Fibroblast of skin of left quadriceps (primary cell): ENCODE measurements at places on chromosomes 16 and 17.

DNA sequence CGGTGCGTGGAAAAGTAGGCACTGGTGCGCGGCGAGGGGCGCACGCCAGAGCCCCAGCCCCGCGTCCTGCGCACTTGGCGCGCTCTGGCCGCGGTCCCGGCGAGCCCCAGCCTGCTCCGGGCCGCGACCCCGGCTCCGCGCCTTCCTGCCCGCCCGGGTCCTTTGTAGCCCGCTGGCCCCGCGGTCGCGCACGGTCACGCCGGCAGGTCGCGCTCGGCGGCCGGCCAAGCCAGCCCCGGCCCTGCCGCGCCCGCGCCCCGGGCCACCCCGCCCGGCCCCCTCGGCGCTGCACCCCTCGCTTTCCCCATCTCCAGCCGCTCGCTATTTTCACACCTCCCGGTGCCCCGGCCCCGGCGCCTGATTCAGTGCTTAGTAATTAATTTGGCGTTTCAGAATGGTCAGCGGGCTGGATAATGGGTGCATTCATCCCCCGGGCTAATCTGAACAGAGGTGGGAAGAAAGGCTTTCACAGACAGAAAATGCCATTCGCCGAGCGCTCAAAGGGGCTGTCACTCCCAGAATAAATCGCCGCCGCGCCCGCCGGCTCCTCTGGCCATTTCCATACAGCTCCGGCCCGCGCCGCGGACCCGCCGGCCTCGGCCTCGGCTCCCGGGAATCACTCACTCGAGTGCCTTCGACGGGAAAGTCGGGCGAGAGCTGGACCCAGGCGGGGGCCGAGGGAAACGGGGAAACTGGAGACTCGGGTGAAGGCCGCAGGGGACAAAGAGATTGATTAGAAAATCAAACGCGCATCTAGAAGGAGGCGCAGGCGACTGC, 17.8 kb upstream of the NTN1 start:
- no peak for DNase-seq

DNA sequence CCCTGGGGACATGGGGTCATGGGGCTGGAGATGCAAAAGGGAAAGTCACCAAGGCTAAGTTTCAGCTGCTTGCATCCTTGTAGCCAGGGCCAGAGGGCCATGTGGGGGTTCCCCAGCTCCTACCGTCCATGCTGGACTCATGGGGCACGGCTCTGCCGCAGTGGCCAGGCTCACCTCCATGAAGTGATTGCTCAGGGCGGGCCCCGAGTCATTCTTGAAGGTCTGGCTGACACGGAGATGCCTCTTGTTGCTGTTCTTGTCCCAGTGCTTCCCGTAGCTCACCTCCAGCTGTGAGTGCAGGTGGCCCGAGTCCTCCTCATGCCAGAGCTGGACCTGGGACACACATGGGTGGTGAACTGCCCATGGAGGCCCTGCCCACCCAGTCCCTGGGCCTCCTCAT, 114.5 kb downstream of the RMI2 start:
- DNase-seq = no peak

- no peak for DNase-seq
These were observed 14.6 kb downstream of the ADCY7 start for GRCh38 chr16:50280932-50281331.

- DNase-seq = no peak
These were observed 23.7 kb downstream of the PPL start for GRCh38 chr16:4913130-4913773.

DNA sequence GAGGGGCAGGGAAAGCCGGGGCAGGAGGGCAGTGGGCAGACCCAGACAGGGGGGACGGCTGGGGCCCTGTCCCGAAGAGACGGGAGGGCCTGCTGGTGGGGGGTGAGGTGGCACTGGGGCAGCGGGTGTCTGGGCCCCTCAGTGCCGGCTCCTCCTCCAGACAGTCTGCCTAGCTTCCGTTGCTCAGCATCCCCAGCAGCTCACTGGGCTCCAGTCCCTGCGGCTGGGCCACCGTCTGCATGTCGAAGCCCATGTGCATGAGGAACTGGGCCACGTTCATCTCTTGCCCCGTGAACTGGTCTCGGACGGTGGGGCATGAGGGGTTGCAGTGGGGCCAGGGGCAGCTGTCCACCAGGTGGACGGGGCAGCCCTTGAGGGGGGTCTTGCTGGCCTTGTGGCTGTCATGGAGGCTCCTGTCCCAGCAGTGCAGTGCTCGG, 5.8 kb upstream of the MYADML2 start:
- no peak for DNase-seq
